ENCODE measurements at places on chromosomes 3 and 15.
A peak's percentile ranks its signal among the peaks of the same experiment; 100 is the strongest.

- no peak for DNase-seq
Observed at GRCh38 chr3:24287755-24288450, 206.7 kb downstream of the THRB start.

DNA sequence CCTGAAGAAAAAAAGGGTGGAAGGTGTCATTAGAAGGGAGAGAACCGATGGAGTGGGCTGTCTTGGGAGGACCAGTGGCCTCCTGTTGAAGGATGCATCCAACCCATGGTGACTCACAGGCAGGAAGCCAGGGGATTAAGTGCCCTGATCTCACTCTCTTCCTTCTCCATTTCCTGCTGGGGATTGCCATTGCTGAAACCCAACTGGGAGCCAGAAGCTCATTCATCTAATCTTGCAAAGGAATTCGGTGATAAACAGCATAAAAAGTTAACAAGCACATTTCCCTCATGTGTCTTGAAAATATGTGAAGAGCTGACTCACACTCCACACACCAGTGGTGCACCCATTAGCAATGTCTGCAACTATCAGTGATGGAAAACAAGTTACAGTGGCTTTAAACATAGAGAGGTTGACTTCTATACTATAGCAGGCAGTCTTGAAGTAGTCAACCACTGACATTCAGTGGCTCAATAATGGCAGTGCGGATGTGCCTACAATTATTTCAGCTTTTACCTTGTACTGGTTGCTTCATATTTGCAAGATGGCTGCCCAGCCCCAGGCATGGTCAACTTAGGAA, 12.8 kb upstream of the CSRNP1 start:
- DNase-seq = no peak

DNA sequence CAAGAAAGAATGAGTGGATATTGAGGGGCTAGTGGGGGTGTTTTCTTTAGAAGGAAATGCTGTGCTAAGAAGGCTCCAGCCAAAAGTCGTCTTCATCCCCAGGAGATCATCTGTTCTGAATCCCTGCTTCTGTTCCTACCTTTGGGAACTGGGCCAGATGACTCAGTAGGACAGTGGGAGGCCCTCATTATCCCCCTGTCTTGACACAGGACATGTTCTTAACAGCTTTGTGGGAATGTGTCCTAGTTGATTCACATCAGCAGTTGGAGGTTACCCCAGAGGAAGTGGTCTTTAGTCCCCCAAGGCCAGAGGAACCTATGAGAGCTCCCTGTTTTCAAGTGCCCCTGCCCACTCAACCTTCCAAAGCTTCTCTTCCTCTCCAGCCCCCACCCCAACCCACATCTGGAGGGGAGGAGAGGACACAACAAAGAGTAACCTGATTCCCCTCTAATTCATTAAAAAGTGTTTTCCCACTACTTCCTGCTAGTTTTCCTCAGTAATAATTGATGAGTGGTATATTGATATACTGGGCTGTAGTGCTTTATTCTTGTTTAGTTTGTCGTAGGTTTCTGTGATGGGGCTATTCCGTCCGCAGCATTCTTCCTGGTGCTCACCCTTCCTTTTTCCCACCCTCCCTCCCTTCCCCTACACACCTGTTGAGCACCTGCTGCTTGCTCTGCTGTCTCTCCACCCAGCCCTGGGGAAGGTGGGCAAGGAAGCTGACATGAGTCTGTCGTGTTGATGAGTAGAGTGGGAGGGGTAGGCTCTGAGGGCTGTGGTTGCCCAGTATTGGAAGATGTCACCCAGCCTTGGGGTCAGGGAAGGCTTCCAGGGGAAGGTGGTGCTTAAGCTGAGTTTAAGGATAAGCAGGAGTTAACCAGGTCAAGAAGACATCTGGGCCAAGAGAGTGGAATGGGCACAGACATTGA, 9.3 kb downstream of the PXYLP1 start:
- DNase-seq = no peak

- peak; percentile 43 for DNase-seq
Observed at GRCh38 chr15:74307827-74308811, 59.3 kb downstream of the CYP11A1 start.

DNA sequence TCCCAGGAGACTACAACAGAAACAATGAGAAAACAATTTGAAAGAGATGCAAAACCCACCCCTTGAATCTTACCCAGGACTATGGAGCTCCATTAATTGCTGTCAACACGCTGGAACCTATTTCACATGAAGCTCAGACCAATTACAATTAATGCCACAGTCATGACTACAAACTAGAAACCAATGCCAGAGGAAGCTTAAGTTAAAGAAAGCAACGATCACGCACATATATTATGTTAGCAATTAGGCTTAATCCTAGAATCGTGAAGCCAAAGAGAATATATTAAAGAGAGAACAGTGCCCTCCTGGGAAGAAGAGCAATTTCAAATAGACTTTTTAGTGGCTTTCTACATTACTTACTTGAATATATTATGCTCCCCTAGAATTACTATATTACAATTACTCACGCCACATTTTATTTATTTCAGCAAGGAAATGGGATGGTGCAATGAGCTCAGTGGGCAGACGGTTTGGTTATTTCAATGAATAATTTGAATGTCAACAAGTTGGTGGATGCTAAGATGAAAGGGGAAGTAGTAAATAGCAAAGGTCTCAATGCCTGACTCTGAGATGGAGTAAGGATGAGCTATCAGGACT, 125.5 kb downstream of the GREM1 start:
- no peak for DNase-seq

DNA sequence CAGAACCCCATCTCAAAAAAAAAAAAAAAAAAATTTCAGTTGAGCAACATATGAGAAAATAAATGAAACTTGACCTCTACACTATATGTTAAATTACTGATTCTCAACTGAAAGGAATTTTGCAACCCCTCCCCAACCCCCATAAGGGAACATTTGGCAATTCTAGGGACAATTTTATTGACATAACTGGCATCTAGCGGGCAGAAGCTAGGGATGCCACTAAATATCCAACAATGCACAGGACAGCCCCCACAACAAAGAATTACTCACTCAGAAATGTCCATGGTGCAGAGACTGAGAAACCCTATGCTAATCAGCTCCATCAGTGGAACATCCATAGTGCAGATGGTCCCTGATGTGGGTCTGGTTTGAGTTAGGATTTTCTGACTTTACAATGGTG, 58.2 kb upstream of the OXTR start:
- no peak for DNase-seq
